Renal cortex interstitium (tissue), 15 donors: ENCODE measurements at places on chromosomes 13 and 19. TPM values are rescaled to one million over a fixed set of nuclear protein-coding genes. Genes with fewer than 3 reads are reported as not detected.

The ZNF491 gene
- polyA plus RNA-seq = 4.0 TPM

The CAPN12 gene
- 17.4 TPM for polyA plus RNA-seq

The NDUFA7 gene
- polyA plus RNA-seq = 55.0 TPM

The ZNF208 gene
- polyA plus RNA-seq = 1.6 TPM

The F7 gene
- 3.5 TPM for polyA plus RNA-seq

DNA sequence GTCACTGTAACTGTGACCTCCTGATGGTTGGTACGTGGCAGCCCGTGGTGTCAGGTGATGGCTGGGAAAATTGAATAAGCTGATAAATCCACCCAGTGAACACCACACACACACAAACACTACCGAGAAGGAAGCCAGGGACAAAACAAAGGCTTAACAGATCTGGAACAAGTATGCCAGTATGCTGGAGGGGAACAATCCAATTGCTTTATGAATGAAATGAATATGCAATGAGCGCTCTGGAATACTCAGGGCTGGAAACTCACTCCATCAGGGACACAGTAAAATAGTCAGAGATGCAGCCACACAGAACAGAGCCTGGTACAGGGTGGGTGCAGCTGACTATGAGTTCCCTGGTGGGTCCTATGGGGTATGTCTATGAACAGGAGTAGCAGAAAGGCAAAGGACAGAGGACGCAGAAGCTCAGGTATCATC is 16.7 kb downstream of the TMTC4 start:
- DNase-seq = no peak

GRCh38 chr19:52658595-52658994 is 20.4 kb upstream of the ZNF83 start:
- DNase-seq = no peak

DNA sequence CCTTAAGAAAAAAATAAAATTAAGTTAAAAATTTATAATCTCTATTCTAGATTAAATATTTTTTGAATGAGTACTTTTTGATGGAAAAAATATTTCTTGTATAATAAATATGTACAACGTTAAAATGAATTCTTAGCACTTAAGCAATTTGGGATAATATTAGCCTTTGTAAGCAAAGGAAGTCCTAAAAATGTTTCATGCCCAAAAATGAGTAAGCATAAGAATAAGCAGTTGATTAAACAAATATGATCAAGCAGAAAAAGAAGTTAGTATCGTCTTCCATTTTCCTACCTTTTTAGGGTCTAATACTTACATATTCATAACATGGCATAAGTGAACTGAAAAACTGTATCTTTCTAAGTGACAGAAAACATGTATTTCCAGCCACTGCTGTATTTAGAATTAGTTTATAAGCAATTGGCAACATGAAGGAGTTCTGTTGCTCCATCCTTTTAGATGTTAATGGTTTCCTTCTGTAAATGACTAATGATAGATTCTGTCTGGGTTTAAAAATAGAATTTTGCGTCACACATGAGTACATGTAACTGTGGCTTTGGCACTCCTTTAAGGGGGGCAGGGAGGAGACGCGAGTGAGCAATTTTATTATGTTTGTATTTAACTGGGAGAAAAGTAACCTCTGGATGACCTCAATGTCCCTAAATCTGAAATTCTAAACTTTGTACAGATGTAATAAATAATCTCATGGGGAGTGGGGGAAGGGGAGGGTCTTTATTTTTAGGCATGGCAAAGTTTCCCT is 237.4 kb downstream of the RGCC start:
- DNase-seq = peak; percentile 87

- no peak for DNase-seq
Measured at GRCh38 chr19:14654786-14655560, 19.7 kb downstream of the ADGRE3 start.

- no peak for DNase-seq
Measured at GRCh38 chr19:39401070-39401548, 5.5 kb upstream of the ZFP36 start.

GRCh38 chr13:55528434-55528833 is 1612.3 kb upstream of the PRR20A start:
- DNase-seq = no peak

- no peak for DNase-seq
Measured at GRCh38 chr13:42907745-42908144, 84.3 kb downstream of the EPSTI1 start.

DNA sequence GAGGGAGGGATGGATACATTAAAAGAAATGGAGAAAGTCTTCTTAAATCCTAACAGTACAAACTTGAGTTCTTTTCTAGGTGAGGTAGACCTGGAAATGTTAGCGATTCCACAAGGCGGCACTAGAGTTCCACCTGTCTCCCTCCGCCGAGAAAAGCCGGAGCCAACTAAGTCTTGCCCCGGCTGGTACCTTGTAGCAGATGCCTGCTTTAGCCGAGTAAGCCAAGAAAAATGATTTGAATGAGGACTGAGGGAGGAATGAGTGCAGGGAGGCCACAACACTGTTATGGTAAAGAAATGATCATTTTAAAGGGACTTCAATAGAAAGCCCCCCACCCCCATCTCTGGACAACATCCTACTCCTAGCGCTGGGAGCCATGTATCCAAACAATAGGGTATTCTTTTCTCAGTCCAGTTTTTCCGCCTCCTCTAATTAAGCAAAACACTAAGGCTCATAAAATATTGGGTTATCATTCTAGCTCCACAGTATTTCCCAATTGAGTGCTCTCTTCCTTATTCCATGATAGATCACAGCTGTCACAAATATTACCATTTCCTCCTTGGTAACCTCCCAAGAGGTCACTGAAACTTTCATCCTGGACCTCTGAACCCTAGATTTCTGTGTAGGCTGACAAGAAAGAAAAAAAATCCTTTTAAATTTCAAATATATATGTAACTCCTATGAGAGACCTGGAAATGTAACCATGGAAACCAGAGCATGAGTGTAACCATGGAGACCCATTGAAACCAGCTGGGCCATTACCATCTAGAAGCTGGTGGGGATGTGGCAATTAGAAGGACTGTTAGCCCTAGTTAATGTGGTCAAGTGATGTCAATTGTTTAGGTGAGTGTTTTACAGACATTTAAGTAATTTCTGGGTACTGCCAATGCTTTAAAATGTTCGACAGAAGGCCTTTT is 58.3 kb downstream of the GPALPP1 start:
- DNase-seq = peak; percentile 70

- DNase-seq = no peak
Measured at GRCh38 chr13:44011036-44011435, 131.3 kb downstream of the LACC1 start.

- DNase-seq = no peak
Measured at GRCh38 chr13:77067519-77067918, 40.6 kb upstream of the FBXL3 start.

- DNase-seq = no peak
Measured at GRCh38 chr19:49588365-49589122, 2.4 kb upstream of the PRR12 start.

DNA sequence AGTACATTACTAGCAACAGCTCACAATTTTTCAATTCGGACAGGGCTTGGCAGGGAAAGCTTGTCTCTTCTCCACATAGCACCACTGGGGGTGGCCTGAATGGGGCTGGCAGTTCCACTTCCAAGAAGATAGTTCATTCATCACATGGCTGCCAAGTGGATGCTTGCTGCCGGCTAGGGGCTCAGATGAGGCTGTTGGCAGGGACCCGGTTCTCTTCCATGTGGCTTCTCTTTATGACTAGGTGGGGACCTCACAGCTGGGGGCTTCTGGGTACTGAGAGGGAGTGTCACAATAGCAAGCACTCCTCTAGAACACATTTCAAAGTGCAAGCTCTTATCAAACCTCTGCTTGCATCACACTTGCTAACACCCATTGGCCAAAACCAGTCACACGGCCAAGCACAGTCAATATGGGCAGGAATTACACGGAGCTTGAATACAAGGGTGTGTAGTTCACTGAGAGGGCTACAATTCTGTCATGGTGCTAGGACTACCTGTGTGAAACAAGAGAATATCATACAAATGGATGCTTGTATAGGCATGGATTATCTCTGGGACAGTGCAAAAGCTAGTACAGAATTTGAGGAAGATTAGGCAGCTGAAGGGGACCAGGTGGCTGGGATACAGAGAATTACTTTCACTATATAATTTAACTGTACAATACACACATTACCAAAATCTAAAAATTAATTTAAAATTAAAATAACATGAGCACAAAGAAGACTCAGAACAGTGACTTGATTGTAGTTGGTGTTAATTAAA is 32.3 kb downstream of the ATP7B start:
- DNase-seq = no peak
